ENCODE measurements at places on chromosomes 13 and 19.

- no peak overlapping the region for H3K27ac ChIP-seq
- peaks cover 53% of the 10 kb centered on the region for H3K27me3 ChIP-seq
- H3K36me3 ChIP-seq, result peaks cover 6% of the 10 kb centered on the region
These were observed 7.1 kb upstream of the KL start for GRCh38 chr13:33008946-33009722.

DNA sequence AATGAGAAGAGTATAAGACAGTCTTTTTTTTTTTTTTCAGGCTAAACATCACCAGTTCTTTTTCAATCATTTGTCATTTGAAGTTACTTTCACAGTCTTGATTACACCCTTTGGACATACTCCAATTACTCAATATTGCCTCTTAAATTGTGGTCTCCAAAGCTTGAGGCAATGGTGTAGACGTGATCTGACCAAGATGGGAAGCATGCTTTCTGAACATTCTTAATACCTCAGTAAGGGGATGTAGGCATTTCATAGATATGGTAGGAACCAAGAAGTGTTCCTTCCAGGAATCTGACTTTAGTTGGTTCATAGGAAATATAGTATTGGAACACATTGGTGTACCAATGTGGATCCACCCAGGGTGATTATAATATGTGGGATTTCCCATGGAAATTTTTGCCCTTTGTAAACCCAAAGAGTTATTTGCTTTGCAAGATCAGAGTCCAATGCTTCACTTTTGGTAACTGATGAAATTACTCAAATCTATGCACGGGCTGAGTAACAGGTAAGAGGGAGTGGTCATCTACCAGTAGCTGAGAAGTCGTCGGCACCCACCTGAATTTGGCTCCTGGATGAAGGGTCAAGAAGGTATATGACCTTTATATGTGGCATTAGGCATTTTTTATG lies 62.2 kb downstream of the ERCC5 start:
- no peak overlapping the region for H3K27ac ChIP-seq
- no peak overlapping the region for H3K4me3 ChIP-seq
- DNase-seq, result no peak
- peaks cover 12% of the 10 kb centered on the region for H3K27me3 ChIP-seq
- H3K36me3 ChIP-seq, result no peaks in the 10 kb centered on the region

DNA sequence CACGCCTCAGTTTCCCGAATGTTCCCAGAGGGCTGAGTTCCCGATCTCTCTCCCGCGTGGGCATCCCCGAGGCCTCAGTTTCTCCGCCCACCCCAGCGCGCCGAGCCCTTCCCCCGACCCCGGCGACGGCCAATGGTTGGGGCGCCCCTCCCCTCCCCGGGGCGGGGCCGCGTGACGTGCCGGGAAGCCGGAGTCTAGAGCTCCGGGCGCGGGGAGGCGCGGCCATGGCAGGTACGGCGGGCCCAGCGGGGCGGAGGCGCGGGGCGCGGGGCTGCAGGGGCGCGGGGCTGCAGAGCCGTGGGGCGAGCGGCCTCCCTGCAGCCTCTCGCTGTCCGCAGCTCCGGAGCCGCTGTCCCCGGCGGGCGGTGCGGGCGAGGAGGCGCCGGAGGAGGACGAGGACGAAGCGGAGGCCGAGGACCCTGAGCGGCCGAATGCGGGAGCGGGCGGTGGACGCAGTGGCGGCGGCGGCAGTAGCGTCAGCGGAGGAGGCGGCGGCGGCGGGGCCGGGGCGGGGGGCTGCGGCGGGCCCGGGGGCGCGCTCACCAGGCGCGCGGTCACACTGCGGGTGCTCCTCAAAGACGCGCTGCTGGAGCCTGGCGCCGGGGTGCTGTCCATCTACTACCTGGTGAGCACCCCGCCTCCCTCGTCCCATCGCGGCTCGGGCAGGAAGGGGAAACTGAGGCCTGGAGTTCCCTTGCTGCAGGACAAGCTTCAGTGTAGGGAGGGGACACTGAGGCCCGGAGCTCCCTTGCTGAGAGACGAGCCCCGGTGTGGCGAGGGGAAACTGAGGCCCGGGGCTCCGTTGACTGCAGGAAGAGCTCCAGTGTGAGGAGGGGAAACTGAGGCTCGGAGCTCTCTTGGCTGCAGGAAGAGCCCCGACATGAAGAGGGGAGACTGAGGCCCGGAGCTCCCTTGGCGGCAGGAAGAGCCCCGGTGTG lies at the start of gene MPND:
TSS of gene MPND (plus strand) at position 193 of the 938 bp plus-strand sequence. CDS start at position 225, 32 bp downstream.
- H3K36me3 ChIP-seq, result peaks cover 13% of the 10 kb centered on the region
- H3K4me1 ChIP-seq, result peaks cover 8% of the 10 kb centered on the region
- H3K27me3 ChIP-seq, result no peaks in the 10 kb centered on the region
- peak within 1 kb of the TSS; percentile 92 for H3K4me3 ChIP-seq

- H3K4me3 ChIP-seq, result no peak overlapping the region
- H3K27ac ChIP-seq, result no peak overlapping the region
- H3K36me3 ChIP-seq, result peaks cover 72% of the 10 kb centered on the region
- no peak for DNase-seq
These were observed 61.2 kb downstream of the KLF2 start for GRCh38 chr19:16385821-16386220.

GRCh38 chr19:325173-325936 lies 19.2 kb downstream of the MIER2 start:
- no peak overlapping the region for H3K27ac ChIP-seq
- H3K36me3 ChIP-seq, result peaks cover 54% of the 10 kb centered on the region
- no peaks in the 10 kb centered on the region for H3K4me1 ChIP-seq
- no peak for DNase-seq
- H3K4me3 ChIP-seq, result no peak overlapping the region
- no peaks in the 10 kb centered on the region for H3K27me3 ChIP-seq

All from activated T-helper 2 cell treated with anti-CD3 and anti-CD28 coated beads, Interferon-gamma antibody, Interleukin-2, Interleukin-4, amounts not matched to agents 10 μg/mL and 5 μg/mL and 100 μg/mL, durations not matched to agents 14 hours and 24 hours and 36 hours (primary cell).